ENCODE measurements at places on chromosomes 6 and 20. TPM values are rescaled to one million over a fixed set of nuclear protein-coding genes. Genes with fewer than 3 reads are reported as not detected.

The SLC32A1 gene
- total RNA-seq: 8.2 TPM

The ENPP1 gene
- 10.3 TPM for total RNA-seq

The ZBTB46 gene
- total RNA-seq: 12.1 TPM

The COX4I2 gene
- 3.2 TPM for total RNA-seq

The EYS gene
- total RNA-seq: 230 TPM

The DACT2 gene
- 15.9 TPM for total RNA-seq

The ADGRF5 gene
- total RNA-seq: 28.0 TPM

The PCK1 gene
- total RNA-seq: 2.4 TPM

The FLRT3 gene
- 32.1 TPM for total RNA-seq

The UBD gene
- not detected for total RNA-seq

The AVP gene
- total RNA-seq: not detected

The PRICKLE4 gene
- 4.1 TPM for total RNA-seq

The MANEA gene
- total RNA-seq: 26.0 TPM

The TSPO2 gene
- not detected for total RNA-seq

The GSTA3 gene
- total RNA-seq: not detected

The CALHM6 gene
- 2.5 TPM for total RNA-seq

The AGER gene
- total RNA-seq: 2.6 TPM

The OLIG3 gene
- total RNA-seq: not detected
